ENCODE measurements at places on chromosomes 2 and 18.

DNA sequence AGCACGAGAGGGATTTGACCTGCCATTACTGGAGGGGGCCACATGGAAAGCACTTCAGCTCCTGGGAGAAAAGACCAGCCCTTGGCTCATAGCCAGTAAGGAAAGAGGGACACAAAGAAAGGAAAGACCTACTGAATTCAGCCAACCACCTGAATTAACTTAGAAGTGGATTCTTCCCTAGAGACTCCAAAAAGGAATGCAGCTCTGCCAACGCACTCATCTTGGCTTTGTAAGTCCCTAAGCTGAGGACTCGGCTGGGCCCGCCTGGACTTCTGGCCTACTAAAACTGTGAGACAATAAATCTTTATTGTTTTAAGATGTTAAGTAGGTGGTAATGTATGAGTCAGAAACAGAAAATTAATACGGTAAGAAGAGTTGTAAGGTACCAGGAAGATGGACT is 11.5 kb downstream of the ATF2 start:
- DNase-seq = no peak

GRCh38 chr2:179352181-179352580 is 87.5 kb upstream of the SESTD1 start:
- no peak for DNase-seq

GRCh38 chr2:74103763-74104162 is 43.9 kb downstream of the BOLA3 start:
- DNase-seq = no peak

DNA sequence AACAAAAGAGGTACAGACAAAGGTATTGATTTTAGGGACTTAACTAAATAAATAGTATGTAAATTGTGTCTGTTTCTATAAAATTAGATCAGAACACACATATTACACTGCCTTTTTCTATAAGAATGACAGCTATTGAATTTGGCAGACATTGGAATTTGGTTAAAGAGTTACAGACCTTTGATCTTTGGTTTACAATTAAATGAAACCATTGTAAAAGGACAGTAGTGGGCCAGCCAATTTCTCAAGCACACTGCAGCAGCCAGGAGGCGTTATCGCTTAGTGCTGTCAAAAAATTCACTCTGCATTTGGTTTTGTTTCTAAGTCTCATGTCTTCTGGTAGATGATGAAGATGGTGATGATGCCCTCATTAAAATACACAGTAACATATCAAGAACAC is 175.9 kb downstream of the NR4A2 start:
- no peak for DNase-seq

GRCh38 chr18:79741362-79741700 is 56.4 kb upstream of the KCNG2 start:
- DNase-seq = no peak

Data from left renal cortex interstitium (tissue), 4 donors.